ENCODE measurements at places on chromosomes 5 and 9.

- DNase-seq = no peak
These were observed 139.0 kb downstream of the RFX3 start for GRCh38 chr9:3386753-3387152.

- no peak for DNase-seq
These were observed 3.9 kb upstream of the HK3 start for GRCh38 chr5:176902911-176903664.

- DNase-seq = no peak
These were observed 746.6 kb downstream of the TAF11L14 start for GRCh38 chr5:18380729-18381362.

DNA sequence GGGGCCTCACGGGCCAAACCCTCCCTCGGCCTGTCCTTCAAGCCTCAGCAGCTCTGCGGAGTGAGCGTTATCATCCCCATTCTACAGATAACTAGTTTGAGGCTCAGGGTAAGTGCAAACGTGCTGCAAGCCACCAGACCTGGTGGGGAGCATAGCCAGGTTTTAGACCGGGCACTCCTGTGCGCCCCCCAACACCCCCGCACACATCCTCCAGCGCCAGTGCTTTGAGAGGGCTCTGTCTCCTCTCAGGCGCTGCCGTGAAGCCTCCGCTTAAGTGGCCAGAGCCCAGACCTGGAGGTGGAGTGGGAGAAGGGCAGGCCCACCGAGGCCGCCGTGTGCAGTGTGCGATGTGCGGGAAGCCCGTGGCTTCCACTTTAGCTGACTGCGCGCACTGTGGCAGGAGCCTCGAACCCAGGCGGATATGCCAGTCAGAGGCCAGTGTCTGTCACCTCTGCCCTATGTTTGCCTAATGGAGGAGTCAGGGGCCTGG lies 1.6 kb upstream of the MGAT1 start:
- no peak for DNase-seq

DNA sequence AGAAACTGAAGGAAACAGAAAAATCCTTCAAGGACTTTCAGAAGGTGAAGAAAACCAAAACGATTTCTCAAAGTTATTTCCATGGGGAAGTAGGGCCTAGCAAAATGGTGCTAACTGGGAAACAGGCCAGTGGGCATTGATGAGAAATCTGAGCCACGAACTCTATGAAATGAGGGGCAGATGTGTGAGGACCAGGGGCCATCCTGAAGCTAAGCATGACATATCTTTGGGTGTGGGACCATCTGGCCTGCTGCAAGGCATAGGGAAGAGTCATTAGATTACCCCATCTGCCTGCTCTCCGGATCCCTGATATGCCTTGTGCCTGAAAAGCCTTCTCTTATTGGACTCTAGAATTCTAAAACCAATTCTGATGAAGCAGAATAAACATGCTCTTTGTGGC lies 143.8 kb downstream of the PALM2AKAP2 start:
- no peak for DNase-seq

- no peak for DNase-seq
These were observed 29.2 kb upstream of the ARHGEF28 start for GRCh38 chr5:73596705-73597328.

DNA sequence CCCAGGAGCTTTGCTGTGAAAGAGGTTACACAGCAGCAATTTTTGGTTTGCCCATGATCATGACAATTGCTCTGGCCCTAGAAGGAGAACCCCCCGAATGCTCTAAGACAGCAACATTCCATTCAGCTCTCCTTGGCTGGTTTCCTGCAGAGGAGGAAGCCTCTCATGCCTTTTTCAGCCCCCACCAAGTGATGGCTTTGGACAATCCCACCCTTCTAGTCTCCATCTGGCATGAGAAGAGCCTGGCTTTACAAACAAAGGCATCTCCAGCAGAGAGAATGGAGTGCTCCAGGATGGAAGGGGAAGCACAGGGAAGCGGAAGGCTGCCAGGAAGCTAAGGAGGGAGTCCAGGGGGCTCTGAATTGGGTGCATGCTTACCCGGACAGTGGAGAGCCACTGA lies 98.4 kb downstream of the CRB2 start:
- DNase-seq = no peak

DNA sequence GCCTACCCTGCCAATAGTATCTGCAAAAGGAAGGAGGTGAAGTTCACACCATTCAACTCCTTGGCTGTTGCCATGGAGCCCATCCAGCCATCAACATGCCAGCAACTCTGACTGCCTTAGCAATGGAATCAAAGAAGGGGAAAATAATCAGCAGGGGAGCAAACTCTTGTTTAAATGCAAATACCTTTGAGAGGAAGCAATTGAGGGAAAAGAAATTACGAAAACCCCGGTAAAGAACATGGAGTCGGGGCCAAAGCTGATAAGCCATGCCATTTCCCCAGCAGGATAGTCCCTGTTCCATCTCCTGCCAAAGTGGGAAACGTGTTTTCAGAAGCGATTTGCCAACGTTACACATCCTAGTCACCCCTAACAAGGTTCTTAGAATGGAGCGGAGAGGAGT lies 69.0 kb downstream of the MFAP3 start:
- no peak for DNase-seq

- DNase-seq = no peak
These were observed 199.6 kb upstream of the CYLC2 start for GRCh38 chr9:102795532-102795931.

- DNase-seq = no peak
These were observed at the start of gene SELENOP for GRCh38 chr5:42811591-42812446. SELENOP (minus strand) TSS chr5:42811892; CDS start chr5:42808353, 3,539 bp downstream.

DNA sequence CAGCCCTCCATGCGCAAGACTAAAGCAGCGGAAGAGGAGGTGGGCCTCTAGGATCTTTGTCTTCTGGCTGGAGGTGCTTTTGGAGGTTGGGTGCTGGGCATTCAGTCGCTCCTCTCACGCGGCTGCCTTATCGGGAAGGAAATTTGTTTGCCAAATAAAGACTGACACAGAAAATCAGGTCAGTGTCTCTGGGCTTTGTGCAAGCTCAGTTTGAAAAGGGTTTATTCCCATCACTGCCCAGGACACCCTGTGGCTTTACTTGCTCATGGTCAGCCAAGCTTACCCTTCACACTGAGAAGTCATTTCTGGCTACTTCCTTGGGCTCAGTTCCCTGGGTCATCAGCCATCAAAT lies 10.5 kb downstream of the SLC2A8 start:
- no peak for DNase-seq

GRCh38 chr5:139386050-139386438 lies 2.9 kb upstream of the SLC23A1 start:
- DNase-seq = no peak

- no peak for DNase-seq
These were observed 71.8 kb downstream of the EGFLAM start for GRCh38 chr5:38330207-38330606.

DNA sequence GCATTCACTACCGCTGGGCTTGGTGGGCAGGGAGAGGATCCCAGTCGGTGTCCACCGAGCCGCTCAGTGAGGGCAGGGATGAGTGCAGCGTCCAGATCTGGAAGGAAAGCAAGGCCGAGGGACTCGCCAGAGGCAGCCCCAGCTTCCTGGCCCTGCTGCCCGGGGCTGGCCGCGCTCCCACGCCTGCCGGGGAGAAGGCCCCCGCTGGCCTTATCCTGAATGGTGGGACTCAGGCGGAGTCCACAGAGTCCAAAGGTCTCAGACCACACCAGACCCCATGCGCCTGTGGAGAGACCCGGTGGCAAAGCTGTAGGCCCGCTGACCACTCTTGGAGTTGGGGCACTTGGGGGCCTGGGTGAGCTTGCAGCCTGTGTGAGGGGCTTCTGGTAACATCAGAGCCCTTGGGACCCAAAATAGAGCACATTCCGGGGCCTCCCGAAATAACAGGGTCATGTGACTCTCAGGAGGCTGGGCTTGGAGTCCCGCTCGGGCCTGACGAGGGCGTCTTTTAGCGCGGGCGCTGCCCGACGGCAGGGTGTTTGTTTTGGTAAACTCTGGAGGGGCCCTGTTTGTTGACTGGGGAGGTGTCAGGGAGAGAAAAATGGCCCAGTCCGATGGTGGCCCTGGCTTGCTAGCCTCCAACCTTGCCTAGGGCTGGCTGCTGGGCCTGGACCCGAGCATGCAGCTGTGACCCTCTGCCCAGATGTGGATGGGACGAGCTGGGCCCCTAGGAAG lies 2.8 kb downstream of the RXRA start:
- no peak for DNase-seq

- DNase-seq = no peak
These were observed 47.7 kb downstream of the ATG10 start for GRCh38 chr5:82019342-82020138.

DNA sequence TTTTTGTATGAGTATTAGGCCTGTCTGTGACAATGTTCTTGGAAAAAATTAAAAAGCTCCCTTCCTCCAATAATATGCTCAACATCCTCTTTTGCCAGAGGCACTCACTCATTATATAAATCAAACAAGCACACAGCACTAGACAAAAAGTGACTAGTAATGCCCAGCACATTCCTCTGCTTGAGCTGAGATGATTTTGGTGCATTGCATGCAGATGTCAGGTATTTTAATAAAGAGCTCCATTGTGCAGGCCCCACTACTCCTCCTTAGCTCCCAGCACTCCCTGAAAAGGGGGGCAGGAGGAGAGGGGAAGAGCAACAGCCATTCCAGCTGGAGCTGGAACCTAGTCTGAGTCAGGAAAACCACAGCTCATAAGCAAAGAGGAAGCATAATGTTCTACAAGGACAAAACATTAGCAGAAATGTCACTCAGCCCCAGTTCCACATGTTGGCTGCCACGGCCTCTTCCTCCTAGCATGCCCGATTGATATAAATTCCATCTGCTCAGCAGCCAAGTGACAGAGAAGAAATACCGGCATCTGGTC lies 348.5 kb downstream of the BNC2 start:
- no peak for DNase-seq

- DNase-seq = no peak
These were observed 167.1 kb upstream of the PAPPA start for GRCh38 chr9:115986508-115986907.

- DNase-seq = no peak
These were observed 1.9 kb upstream of the SHISAL2B start for GRCh38 chr5:64688391-64688790.

DNA sequence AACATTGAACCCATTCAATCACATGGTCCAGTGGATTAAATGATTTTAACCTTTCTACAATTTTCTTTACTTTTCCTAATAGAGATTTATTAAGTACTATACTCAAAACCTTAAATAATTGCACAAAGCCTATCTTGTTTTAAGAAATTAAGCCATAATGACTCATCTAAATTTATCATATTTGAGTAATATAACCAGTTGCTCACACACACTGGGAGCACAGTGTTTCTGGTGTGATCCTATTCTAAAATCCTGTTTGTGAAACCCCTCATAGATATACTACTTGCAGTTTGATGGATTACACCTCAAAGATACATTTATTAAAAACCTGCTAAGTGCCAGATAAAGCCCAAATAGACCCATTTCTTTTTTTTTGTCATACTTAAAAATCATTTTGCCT lies 668.3 kb upstream of the CDH18 start:
- no peak for DNase-seq

- DNase-seq = no peak
These were observed 5.8 kb upstream of the TGFBI start for GRCh38 chr5:136022965-136023364.

GRCh38 chr5:34037726-34038125 lies 5.3 kb downstream of the C1QTNF3 start:
- no peak for DNase-seq

GRCh38 chr5:72256536-72256935 lies 63.5 kb downstream of the MRPS27 start:
- DNase-seq = no peak

GRCh38 chr9:3751125-3751758 lies 225.4 kb upstream of the RFX3 start:
- DNase-seq = no peak

DNA sequence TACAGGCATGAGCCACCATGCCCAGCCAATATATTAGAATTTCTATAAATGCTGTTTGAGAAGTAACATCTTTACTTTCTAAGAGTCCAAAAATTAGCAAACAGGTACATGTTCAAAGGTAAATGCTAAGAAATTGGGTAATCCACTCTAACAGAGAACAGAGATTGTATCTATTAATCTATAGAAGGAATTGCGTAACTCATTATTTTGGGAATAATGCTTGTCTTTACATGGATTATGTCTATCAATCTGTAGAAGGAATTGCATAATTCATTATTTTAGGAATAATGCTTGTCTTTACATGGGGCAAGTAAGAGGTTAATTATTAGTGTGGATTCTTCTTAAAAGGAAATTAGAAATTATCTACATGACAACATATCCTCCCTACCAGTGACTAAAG lies 30.5 kb downstream of the CCNH start:
- DNase-seq = no peak

GRCh38 chr5:99721506-99721905 lies 792.7 kb upstream of the CHD1 start:
- no peak for DNase-seq

DNA sequence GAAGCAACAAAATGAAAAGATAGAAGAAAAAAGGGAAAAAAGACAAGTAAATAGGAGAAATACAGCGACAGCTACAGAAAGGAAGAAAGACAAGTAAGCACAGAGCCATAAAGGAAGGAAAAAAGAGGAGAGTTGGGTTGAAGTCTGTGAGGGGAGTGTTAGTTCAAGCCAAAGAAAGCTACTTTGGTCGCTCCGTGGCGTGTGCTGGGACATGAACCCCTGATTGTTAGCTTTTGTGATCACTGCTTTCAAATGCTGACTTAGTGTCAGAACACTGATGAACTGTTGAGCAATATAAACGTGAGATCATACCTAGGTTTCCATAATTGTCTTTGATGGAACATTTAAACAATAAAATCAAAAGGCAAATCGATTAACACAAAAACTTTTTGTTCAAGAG lies 370.1 kb downstream of the TMEM161B start:
- no peak for DNase-seq

GRCh38 chr9:26537211-26537610 lies 355.4 kb downstream of the CAAP1 start:
- no peak for DNase-seq

GRCh38 chr5:8813180-8813579 lies 732.7 kb downstream of the SEMA5A start:
- no peak for DNase-seq

Data from stimulated activated CD8-positive, alpha-beta memory T cell treated with anti-CD3 and anti-CD28 coated beads, Interleukin-7, amount 100 ng/mL, for 1 hour (primary cell).